ENCODE measurements at places on chromosomes 1 and 21.
A peak's percentile ranks its signal among the peaks of the same experiment; 100 is the strongest.

GRCh38 chr1:171345536-171345935 is 31.6 kb downstream of the FMO4 start:
- no peak for DNase-seq

- no peak for DNase-seq
These were observed 108.1 kb downstream of the GDAP2 start for GRCh38 chr1:117821382-117821755.

- DNase-seq, result peak; percentile 70
These were observed 126.7 kb upstream of the KIAA0040 start for GRCh38 chr1:175319112-175319911.

DNA sequence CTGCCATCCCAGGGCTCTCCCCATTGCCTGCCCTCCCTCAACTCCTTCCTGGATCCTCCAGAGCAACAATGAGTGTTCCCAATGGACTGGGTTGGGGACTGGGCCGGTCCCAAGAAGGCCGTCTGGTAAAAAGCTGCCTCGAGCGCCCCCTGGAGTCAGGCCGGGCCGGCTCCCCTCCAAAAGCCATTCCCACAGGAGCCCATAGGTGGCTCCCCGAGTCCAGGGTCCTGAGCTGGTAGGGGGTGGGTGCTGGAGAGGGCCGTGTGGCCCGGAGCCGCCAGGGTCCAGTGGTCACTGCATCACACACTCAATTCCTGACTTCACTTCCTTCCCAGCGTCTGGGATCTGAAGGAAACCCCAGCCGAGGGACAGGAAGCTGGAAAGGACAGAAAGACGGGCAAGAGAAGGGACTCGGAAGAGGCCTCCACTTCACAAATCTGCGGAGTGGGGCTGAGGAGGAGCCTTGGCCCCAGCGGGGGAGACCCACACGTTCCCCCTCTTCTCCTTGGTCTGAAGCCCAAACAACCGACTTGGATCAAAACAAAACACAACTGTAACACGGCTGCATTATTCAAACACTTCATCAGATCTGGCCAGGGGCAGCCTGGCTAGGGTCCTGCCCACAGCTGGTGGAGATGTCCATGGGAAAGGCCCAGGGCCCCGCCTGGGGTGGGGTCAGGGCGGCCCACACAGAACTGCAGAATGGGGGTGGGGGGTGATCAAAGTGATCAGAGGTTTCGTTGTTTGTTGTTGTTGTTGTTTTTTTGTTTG is 10.9 kb upstream of the ALDH4A1 start:
- DNase-seq, result peak; percentile 86

DNA sequence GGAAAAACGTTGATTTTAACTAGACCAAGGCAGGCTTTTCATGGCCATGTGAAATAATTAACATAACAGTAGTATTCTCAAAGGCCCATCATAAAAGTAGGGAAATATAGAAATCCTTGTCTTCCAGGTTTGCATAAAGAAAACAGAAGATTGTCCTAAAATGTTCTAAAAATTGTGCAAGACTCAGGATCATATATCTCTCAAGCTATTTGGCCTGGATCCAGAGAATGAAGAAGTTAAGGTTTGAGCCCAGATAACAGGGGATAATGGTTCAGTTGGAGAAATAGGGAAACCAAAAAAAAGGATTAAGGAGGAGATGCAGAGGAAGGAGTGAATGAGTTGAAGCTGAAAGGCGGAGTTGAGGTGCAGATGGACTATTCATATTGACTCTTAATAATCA is 555.5 kb upstream of the NR5A2 start:
- DNase-seq, result no peak

DNA sequence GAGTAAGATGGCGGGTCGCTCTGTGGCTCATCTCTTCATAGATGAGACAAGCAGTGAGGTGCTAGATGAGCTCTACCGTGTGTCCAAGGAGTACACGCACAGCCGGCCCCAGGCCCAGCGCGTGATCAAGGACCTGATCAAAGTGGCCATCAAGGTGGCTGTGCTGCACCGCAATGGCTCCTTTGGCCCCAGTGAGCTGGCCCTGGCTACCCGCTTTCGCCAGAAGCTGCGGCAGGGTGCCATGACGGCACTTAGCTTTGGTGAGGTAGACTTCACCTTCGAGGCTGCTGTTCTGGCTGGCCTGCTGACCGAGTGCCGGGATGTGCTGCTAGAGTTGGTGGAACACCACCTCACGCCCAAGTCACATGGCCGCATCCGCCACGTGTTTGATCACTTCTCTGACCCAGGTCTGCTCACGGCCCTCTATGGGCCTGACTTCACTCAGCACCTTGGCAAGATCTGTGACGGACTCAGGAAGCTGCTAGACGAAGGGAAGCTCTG is 2.4 kb downstream of the TNFAIP8L2 start:
- no peak for DNase-seq

GRCh38 chr1:12486401-12487005 is 131.5 kb downstream of the DHRS3 start:
- no peak for DNase-seq

DNA sequence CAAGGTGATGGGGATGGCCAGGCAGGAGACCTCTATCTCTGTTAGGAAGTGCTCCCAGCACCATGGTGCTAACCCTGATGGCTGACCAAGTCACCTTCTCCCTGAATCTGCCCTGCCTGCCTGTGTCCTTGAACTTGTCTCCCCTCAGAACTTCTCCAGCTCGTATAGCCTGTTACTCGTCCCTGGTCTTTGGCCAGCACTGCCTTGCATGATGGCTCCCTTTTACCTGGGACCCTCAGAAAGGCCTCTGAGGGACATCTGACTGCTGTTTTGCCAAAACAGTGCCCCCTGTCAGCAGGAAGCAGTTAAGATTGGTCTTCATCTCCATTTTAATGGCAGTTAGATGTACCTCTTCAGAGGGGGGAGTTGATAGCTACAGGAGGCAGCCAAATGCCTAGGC is 148.3 kb downstream of the RHOU start:
- no peak for DNase-seq

DNA sequence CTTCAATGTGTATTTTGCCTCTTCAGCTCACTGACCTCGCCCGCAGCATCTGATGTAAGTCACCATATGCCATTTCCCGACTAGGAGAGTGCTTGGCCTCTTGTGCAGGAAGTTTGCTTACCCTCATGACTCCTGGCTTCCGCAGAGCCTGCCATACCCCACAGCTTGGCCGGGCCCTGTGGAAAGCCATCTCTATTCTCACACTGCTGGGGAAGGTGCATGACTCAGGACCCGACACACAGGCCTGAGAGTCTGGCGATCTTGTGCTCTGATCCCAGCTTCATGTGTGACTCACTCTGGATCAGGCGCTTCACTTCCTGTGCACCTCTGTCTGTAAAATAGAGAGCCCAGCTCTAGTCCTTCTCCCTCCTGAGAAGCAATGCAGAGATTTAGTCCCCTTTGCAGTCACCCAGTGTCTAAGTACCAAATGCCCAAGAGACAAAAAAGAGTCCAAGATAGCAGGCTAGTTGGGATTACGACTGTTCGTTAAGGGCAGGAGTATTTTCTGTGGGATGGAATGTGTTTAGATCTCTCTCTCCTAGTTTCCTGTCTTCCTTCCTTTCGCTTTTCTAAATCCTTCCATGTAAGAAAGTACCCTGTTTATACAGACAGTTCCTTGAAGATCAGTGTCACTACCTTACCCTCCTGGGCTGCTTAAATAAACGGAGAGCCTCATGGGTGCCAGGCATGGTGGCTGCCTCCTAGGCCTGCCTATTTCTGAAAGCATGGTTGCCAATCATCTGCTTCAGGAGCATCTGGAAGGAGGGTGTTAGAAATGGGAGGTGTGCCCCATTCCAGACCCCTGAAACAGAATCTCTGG is 62.8 kb upstream of the KIF26B start:
- DNase-seq, result no peak

DNA sequence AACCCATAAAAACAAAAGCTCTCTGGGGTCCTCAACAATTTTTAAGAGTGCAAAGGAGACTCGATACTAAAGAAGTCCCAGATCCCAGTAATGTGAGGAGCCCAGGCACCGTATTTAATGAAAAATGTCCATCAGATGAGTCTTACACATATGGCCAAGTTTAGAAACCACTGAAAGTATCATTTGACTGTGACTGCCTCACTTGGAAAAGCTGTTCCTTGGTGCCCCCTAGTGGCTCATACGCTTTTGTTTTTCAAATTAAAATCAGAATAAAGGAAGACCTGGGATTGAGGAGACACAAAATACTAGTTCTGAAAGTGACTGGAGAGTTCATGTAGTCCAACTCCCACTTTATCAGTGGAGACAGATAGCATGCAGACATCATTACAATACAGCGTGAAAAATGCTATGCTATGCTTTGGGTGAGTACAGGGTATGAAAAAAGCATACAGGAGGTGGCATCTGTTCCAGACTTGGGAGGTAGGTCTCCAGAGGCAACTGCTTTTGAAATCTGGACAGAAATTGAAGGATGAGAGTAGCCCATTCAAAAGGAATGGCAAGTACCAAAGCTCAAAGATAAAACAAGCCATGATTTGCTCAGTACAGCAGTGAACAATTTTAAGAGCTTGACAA is 33.8 kb downstream of the GDAP2 start:
- peak; percentile 67 for DNase-seq

DNA sequence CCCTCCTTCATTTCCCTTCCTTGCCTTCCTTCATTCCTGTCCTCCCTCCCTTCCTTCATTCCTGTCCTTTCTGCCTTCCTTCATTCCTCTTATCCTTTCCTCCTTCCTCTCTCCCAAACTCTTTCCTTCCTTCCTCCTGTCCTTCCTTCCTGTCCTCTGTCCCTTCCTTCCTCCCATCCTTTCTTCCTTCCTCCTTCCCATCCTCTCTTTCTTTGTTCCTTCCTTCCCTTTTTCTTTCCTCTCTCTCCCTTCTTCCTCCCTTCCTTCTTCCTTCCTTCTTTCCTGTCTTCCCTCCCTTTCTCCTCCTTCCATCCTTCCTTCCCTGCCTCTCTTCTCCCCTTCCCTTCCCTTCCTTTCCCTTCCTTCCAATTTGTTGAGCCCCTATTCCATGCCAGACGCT is 15.8 kb upstream of the JUN start:
- no peak for DNase-seq

GRCh38 chr1:63612971-63613370 is 19.8 kb downstream of the PGM1 start:
- DNase-seq, result no peak

DNA sequence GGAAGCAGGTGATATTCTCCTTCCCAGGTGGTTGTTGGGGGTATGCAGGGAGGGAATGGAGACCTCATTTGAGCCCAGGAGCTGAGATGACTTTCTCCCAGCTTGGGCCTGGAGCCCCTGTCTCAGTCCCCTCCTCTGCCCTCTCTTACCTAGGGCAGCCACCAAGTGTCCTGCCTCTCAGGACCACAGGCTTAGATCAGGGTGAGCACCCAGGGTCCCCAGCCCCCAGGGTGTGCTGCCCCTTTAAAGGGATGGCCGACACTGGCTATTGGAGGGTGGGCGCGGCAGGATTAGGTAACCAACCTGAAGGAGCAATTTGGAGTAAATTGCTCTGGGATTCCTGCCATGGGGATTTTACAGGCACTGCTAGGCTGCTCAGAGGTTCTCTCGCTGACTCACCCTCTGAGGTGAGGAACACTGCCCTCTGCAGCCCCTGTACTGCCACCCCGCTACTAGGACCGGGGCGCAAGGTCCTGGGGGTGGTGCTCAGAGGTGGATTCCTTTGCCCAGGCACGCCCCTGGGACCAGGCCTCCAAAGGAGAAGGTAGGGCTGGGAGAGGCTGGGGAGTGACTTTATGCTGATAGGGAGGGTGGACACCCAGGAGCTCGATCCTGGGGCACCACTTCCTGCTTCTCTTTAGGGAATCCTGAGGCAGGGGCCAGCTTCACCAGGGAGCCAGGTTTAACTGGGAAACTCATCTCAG is 1.5 kb downstream of the RPS6KA1 start:
- no peak for DNase-seq

- no peak for DNase-seq
These were observed 782 bp upstream of the SDE2 start for GRCh38 chr1:225999912-226000337.

DNA sequence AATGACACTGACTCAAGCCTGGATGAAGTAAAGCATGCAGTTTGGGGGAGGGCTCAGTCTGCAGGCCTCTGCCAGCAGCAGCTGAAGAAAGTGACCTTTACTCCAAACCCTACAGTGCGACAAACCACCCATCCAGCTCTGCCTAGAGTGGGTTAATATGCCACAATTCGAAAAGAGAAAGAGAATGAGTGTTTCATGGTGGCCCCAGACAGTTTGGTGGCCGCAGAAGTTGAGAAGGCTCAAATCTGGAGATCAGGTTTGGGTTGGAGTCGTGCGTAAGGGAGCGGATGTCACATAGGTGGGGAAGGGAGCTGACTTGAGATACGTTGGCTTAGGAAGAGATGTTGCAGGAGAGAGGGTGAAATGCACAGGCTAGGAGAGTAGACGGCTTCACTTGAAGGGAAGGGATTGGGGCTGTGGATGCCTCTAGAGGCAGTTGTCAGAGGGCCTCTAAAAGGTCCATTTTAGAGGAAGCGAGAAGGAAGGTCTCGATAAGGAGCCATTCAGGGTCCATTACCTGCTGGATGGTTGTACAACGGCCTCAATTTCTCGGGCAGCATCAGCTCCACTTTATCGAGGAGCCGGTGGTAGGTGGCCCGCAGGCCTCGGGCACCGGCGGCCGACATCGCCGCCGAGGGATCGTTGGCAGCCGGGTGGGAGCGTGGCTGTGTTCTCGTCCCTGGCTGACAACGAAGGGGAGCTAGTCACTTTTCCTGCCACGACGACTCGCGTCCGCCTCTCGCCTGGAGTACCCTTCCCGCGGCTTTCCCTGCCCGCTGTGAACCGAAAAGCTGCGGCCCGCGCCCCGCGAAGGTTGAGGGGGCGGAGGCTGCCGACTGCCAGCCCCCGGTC is 1.0 kb upstream of the DCAF6 start:
- peak; percentile 59 for DNase-seq

GRCh38 chr1:212190169-212190568 is 95.0 kb upstream of the PPP2R5A start:
- no peak for DNase-seq

- no peak for DNase-seq
These were observed 6.3 kb upstream of the ZSCAN20 start for GRCh38 chr1:33466159-33466558.
